ENCODE measurements at places on chromosomes 2 and 18.
A peak's percentile ranks its signal among the peaks of the same experiment; 100 is the strongest.

DNA sequence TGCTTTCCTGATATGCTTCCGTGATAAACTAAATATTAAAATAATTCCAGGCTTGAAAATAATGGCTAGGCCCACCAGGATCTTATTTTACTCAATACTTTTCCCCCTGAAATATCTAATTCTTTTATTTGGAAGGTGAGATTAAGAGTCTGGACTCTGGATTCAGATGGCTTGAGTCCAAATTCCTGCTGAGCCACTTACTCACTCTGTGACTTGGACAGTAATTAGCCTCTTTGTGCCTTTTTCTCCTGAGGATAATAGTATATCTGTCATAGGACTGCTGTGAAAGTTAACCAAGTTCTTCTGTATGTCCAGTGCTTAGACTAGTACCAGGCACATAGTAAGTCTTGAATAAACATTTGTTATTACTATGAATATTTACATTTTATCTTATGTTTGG, 127.3 kb upstream of the ERBB4 start:
- no peak for DNase-seq

DNA sequence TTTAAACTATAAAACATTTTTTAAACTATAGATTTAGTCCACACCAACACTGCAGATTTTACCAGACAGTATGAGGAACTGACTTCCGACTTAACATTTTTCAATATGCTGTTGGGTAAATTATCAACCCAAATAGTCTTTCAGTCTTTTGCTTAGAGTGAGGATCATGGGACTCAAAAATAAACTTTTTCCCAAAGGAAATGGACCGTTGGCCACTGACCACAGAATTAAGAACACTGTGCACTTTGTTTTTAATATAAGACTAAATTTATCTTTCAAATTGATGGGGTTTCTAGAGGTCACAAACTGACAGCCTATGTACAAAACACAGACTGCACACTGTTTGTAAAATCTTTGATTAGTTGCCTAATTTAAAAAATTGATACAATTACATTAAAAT, 44.9 kb downstream of the FIGN start:
- DNase-seq, result no peak

- no peak for DNase-seq
These were observed 60.4 kb downstream of the DYSF start for GRCh38 chr2:71513721-71514120.

DNA sequence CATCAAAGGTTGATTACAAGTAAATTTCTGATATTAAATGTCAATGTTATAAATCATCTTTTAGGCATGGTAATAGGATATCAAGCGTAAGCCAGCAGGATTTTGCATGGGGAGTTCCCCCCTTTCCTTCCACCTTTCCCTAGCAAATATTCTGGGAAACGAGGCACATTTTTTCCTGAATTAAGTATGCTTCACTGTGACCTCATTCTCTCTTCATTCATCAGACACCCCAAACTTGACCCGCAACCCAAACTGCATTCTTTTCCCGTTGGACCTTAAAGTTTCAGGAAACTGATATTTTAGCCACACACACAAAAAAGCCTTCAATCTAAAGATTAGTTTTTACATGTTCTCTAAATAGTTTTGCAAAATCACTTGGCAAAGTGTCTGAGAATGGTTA, 214.5 kb upstream of the CTAGE1 start:
- DNase-seq, result peak; percentile 29

DNA sequence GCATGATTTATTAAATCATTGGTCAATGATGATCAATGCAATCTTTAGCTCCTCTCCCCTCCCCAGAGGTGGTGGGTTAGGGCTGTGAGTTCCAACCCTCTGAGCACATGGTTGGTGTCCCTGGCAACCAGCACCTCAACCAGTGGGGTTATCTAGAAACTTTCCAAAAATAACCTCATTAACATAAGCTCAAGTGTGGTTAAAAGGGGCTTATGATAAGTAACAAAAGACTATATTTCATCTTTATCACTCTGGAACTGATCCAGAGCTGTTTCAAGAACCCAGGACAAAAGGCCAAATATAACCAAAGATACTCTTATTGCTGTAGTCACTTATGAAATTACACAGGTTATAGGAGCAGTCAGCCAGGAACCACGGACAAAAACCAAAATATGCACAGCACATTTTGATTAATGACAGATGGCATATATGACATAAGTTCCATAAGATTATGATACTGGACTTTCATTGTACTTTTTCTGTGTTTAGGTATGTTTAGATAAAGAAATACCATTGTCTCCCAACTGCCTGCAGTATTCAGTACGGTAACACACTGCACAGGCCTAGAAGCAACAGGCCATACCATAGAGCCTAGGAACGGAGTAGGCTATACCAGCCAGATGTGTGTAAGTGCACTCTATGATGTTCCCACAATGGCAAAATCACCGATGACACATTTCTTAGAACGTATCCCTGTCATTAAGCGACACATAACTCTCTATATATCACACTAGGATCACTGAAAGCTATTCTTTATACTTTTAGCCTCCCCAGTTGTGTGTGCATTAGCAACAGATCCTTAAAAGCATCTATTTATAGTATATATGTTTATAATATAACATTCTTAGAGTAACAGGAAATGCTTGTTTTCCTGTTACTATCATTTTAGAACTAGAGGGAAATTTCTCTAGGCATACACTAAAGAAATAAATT, 31.9 kb downstream of the KIDINS220 start:
- no peak for DNase-seq

GRCh38 chr2:150169237-150169629, 318.2 kb downstream of the RND3 start:
- no peak for DNase-seq

- DNase-seq, result no peak
These were observed 440.5 kb downstream of the NUP35 start for GRCh38 chr2:183564726-183565125.

DNA sequence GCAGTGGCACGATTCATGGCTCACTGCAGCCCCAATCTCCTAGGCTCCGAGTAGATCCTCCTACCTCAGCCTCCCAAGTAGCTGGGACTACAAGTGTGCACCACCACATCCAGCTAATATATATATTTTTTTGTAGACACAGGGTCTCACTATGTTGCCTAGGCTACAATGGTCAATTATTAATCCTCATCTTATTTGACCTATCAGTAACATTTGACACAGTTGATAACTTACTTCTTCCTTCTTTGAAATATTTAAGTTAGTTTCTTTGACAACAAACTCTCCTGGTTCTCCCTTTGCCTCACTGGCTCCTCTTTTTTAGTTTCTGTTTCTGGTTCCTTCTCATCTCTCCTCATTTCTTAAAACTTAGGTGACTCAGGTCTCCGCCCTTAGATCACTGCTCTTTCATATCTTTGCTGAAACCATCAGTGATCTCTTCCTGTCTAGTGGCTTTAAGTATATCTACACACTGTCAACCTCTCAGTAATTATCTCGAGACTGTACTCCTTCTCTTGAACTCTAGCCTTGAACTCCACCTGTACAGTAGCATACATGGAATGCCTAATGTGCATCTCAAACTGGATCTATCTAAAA, 11.5 kb downstream of the PGAP1 start:
- DNase-seq, result no peak

DNA sequence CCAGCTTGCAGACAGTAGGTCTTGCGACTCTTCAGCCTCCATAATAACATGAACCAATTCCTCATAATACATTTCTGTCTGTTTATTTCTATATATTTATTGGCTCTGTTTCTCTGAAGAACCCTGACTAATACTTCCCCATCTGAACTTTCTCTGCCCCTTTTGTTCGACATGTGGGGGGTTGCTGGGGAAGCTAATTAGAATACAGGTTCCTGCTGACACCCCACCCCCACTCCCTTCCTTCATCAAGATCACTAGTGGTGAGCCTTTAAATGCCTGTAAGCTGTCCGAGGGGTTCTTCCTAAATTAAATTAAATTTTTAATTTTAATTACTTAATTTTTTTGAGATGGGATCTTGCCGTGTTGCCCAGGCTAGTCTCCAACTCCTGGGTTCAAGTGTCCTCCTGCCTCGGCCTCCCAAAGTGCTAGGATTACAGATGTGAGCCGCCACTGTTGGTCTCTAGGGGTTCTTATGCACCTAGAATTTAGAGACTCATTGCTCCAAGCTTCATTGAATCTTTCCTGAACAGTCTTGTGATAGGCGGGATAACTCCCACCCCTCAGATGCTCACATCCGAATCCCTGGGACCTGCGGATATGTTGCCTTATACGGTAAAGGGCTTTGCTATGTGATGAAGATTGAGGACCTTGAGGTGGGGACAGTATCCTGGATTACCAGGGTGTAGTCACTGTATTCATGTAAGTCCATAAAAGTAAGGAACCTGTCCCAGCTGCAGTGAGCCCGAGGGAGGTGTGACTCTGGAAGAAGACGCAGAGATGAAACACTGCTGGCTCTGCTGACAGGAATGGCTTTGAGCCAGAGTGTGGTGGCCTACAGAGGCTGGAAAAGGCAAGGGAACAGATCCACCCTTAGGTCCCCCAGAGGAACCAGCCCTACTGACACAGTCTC, 26.2 kb downstream of the HPCAL1 start:
- DNase-seq, result no peak
